ENCODE measurements at places on chromosomes 1 and 21.

DNA sequence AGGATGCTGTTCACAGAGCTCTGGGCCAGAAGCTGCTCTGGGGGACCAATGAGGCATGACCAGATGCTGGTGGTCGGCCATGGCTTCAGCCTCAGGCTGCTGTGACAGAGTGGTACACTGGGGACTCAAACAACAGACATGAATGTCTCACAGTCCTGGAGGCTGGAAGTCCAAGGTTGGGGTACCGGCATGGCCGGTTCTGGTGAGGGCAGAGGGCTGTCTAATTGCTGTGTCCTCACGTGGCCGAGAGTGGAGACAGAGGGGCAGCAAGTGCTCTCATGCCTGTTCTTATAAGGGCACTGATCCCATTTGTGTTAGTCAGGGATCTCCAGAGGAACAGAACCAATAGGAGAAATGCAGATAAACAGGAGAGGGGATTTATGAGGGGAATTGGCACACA lies 253.5 kb upstream of the C1orf174 start:
- no peak for DNase-seq

GRCh38 chr1:201189085-201189484 lies 1.5 kb upstream of the IGFN1 start:
- DNase-seq, result no peak

GRCh38 chr1:48073798-48074530 lies 76.8 kb upstream of the TRABD2B start:
- DNase-seq, result no peak

GRCh38 chr21:41612674-41613532 lies 104.9 kb upstream of the TMPRSS2 start:
- peak; percentile 24 for DNase-seq

DNA sequence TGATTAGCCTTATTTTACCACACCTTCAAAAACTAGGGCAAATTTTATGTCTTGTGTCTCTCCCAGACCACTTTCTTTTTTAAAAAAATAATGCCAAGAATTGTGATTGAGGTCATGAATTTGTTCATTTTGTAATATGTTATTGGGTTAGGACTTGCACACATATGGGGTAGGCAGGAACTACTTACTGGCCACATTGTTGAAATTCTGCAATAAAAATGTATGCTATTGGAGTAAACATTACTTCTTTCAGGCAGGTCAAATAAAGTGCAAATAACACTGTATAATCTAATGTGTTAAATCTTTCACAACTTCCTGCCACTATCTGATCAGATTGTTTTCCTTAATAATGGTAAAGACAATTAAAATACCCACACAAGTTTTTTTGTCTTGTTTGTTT lies 166.6 kb upstream of the COL11A1 start:
- DNase-seq, result no peak

GRCh38 chr1:32201011-32201855 lies 838 bp downstream of the CCDC28B start:
- no peak for DNase-seq

DNA sequence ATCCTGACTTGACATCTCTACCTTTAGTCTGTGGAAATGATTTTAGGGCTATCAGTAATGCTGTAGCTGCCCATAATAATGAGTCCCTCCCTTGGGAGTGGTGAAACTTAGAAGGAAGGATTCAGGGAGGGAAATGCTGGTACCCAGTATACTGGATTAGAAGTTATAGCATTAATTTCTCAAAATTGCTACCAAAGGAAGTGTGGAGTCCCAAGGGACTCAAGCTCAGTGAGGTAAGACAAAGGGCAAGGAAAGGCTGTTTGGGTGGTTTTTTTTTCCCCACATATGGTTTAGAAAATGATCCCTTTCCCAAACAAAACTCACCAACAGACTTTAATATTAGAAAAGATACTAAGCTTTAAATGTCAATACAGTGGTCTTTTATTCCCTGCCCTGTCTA lies 99.9 kb downstream of the CD247 start:
- DNase-seq, result no peak

DNA sequence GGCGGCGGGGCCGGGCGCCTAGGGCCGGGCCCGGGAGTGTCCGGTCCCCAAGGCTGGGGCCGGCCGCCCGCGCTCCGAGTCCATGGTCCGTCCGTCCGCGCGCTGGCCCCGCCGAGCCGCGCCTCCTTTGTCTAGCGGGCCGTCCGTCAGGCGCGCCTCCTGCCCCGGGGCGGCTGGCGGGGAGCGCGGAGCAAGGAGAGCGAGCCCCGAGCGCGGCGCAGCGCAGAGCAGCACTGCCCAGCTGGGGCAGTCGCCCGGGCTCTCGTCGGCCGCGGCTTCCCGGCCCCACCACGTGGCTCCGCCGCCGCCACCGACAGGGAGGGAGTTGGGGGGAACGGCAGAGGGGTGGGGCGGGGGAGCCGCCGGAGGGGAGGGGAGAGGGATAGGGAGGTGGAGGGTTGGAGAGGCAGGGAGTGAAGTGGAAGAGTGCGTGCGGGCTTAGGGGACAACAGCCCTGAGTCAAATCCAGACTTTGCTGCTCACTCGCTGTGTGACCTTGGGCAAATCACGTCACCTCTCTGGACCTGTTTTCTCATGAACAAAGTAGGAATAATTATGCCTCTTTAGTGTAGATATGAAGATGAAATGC lies at the start of gene NKAIN1:
Gene NKAIN1, minus strand, starts transcription at position 235 of the 589 bp plus-strand sequence. CDS start 340 bp downstream, outside the sequence.
- no peak for DNase-seq

DNA sequence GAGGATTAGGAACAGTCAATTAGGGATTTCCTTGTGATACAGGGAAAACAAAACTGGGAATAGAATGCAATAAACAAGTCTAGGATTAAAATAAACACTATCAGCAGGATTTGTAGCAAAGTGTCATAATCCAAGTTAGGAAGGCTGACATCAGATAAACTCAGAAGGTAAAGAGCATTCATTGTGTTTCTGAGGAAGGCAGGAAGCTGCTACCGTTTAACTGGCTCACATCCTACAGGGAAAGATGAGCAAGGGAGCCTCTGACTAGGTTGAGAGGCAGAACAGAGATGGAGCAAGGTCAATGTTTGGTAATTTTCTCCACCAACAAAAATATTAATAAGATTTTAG lies 124.7 kb downstream of the POU2F1 start:
- DNase-seq, result no peak

DNA sequence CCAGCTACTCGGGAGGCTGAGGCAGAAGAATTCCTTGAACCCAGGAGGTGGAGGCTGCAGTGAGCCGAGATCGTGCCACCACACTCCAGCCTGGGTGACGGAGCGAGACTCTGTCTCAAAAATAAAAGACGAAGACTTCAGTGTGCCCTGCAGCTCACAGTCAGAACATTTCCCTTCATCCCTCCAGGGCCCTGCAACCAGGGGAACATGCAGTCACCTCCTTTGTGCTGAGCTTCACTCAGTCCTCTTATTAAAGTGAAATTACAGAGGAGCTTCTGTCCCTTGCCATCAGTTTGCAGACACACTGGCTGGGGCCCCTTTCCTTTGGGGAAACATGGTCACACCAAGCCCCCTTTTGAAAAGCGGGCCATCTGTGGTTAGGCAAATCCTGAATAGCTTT lies 24.2 kb downstream of the FHAD1 start:
- no peak for DNase-seq

- no peak for DNase-seq
These were observed 10.6 kb upstream of the GIPC2 start for GRCh38 chr1:78035121-78035520.
